ENCODE measurements at places on chromosomes 7 and 10.

DNA sequence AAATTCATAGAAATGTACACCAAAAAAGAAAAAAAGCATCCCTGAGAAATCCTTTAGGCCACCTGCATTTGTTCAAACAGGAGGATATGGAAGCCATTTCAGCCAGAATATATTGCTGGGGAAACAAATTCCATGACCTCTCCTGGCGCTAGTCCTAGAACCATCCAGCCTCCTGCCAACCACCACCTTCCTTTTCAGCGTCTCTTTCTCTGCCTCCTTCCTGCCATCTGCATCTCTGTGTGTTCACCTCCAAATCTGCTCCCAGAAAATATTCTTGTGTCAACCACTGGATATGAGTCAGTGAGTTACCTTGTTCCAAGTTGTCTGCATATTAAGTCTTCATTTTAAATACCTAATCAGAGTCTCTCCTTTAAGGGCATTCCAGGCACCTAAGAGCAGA, 50.6 kb upstream of the NPY start:
- DNase-seq = no peak

GRCh38 chr10:70549351-70549961, 53.1 kb downstream of the PRF1 start:
- no peak for DNase-seq

DNA sequence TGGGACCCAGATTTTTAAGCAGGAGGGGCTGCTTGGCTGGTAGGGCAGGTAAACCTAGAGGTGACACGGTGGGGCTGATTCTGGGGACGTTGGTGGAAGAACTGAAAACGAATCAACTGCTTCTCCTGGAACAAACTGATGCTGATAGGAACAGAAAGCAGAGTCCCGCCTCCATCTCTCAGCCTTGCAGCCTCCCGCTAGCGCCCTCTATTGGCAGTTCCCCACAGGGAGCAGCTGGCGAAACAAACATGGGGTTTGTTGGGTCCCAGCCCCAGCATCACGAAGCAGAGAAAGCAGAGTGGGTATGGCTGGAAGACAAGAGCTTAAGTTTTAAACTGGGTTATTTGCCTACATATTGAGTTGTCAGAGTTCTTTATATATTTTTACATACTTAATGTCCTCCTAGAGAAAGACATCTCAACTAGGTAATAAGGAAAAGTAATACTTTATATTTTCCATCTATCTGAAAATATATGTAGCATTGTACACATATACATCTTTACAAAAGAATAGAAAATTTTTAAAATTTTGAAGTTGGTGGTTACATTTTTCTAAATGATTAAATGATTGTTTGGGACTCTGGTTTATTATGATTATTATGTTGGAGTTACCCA, 42.3 kb upstream of the FOXI2 start:
- DNase-seq = peak; percentile 70

DNA sequence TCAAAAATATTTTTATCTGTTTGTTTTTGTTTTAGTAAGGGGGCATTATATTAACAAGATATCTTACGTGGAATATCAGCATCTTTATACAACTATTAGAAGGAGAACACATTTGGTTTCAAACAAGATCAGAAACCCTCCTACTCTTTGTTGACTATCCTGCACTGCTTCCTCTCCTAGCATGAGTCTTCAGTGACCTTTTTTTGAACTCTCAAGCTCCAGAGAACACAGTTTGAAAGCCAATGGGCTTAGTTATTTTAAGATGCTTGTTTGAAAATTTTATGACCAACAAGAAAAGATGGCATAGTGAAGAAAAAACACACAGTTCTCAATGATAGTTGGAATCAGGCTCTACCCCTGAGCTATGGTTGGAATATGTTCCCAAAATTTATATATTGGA, 37.2 kb upstream of the RTKN2 start:
- DNase-seq = no peak

DNA sequence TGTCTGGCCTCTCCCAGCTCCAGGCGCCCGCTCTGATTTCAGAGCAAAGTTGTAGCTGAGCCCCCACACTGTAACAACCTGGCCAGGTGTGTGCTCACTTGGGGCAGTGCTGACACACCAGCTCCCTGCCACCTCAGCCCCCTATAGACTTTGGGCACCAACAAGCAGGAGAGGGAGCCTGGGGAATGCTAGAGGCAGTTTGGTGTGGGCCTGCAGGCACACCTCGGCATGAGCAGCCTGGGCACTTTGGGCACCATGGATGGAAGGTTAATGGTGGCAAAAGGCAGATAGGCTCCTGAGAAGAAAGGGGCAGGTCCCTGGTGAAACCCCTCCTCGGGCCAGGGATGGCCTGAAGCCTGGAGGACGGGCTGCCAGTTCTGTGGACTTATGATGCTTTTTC, 212.7 kb upstream of the GNAI1 start:
- DNase-seq = no peak

GRCh38 chr7:11457419-11457818, 374.6 kb downstream of the THSD7A start:
- DNase-seq = no peak

DNA sequence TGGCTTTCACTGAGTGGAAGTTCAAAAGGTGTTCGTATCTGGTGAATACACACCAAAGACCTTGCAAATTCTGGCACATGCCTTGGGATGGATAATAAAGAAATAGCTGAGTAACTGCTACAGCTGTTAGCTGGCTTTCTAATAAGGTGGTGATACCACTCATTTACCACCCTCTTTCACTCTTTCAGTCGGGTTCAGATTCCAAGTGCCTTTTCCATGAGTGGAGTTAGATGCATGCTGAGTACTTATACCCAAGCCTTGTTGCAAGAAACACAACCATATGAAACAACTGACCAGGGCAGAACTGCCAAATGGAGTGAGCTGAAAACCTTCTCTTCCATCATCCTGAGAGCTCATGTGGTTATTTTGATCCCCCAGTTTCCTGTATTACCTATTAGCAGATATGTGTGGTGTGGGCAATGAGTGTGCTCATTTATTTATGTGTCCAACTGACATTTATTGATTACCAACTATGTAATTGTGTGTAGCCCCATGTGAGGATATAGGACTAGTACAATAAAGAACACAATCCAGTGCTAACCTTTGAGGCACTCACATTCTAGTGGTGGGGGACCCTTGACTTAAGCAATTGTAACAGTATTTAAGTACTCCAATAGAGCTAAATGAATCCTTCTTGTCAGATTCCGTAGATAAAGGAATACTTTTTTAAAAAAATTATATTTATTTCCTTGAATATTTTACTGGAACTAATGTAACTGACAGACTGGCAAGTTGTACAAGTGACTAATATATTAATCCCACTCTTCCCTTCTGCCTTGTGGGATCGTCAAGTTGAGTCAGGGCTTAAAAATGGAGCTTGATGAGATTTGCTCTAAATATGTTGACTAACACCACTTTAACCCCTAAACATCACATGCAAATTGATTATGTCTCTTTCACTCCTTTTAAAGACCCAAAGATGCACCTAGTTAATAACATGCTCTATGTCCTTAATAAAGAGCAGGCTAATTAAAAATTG, 124.7 kb downstream of the ARID5B start:
- DNase-seq = no peak

DNA sequence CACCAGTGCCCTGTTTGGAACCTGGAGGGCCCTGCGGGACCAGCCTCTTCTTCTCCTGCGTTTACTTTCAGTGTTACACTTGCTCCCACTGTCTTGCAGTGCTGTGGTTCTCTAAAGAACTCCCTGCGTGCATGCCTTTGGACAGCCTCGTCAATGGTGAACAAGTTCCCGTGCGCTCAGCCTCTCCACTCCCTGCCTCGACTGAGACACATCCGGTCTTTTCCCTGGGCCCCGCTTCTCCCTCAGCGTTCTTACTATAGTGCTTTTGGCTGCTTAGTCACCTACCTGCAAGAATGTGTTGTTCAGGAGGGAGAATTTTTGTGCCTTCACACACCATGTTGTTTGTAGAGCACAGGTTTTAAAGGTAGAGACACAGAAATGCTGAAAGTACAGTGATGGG, 520.7 kb upstream of the MKI67 start:
- DNase-seq = no peak

DNA sequence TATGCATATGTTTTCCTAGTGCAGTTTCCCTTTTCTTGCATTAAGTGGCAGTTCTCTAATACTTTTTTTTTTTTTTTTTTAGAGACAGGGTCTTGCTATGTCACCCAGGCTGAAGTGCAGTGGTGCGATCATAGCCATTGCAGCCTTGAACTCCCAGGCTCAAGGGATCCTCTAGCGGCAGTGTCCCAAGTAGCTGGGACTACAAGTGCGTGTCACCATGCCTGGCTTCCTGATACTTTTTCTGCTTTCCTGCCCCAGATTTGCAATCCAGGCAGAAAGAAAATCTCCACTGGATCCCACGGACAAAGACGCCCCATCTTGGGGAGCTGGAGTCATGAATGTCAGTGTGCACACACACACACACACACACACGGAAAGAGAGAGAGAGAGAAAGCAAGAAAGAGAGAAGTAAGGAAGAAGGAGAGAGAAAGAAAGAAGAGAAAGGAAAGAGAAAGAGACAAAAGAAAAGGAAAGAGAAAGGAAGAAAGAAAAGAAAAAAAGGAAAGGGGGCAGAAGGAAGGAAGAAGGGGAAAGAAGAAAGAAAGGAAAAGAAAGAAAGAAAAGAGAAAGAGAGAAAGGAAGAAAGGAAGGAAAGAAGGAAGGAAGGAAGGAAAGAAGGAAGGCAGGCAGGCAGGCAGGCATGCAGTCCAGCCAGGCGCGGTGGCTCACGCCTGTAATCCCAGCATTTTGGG, 37.5 kb upstream of the OCM2 start:
- DNase-seq = no peak

- no peak for DNase-seq
Observed at GRCh38 chr7:98163704-98164494, 47.3 kb upstream of the BHLHA15 start.

- peak; percentile 42 for DNase-seq
Observed at GRCh38 chr7:74289659-74290552, 699 bp downstream of the CLIP2 start.

GRCh38 chr10:129131457-129132132, 335.4 kb upstream of the MGMT start:
- no peak for DNase-seq

- DNase-seq = peak; percentile 14
Observed at GRCh38 chr10:127254276-127254675, 57.9 kb upstream of the INSYN2A start.

GRCh38 chr10:17850501-17850900, 41.4 kb downstream of the MRC1 start:
- DNase-seq = no peak

DNA sequence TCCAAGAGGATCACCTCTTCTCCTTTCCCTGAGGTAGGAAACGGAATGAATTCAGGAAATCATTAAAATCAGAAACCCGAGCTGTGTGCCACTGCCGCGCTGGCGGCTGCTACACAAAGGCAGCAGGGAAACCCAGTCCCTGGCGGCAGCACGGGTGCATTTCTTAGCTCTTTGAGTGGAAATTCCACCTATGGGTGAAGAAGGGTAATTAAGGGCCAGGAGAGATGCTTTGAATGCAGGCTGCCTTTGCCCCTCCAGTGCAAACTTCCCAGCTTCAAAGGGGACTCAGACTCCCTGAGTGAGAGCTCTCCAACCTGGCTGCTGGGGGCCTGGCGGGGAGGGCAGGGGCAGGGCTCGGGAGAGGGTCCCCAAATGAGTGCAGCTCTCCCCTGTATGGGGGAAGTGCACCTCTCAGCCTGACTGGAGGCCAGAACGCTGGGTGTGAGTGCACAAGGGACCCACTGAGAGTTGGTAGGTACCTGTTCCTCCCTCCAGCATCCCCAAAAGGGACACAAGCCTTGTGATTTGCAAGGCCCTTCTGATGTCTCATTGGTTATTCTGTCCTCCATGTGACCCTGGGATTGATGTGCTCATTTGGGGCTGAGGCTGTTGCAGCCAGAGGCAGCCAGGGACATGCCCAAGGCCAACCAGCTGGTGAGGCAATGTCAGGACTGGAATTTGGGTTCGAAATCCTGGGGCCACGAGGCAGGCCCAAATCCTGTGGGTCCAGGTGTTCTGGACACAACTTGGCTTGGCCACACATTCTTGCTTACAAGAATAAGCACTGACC, 16.3 kb upstream of the ZMIZ1 start:
- peak; percentile 35 for DNase-seq

- DNase-seq = no peak
Observed at GRCh38 chr7:7682861-7683260, 35.5 kb downstream of the RPA3 start.

- DNase-seq = no peak
Observed at GRCh38 chr7:41010418-41010817, 692.5 kb downstream of the INHBA start.

DNA sequence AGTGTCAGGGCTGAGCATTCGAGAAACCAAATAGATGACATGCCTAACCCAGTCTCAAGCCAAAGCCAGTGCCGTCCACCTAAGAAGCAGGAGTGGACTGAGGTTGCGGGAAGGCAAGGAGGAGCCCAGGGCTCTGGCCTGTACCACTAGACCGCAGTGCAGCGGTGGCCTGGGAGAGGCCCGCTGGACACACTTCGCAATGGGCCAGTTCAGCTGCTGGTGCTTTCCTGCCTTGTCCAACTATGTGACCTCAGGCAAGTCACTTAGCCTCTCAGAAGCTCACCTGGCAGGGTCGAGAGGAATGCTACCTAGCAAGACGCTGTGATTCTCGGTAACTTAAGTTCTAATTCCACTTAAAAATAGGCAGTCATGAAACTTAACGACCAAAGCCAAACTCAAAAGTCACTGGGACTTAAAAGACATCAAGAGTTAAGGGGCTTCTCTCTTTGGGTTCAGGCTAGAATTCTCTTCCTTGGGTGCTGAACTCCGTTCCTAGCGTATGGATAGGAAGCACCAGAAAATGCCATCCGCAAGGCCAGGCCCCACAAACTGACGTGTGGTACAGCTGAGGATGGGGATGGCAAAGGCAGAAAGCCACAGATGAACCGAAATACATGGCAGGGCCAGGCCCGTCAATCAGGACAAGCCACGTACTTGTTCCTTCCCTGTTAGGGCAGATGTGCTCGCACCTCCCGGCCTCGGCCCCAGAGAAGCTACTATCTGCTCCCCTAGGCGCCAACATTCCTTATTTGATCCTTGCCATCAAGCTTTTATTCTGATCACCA, 34.2 kb downstream of the CTBP2 start:
- no peak for DNase-seq

GRCh38 chr7:117157241-117158209, 165.3 kb downstream of the WNT2 start:
- DNase-seq = no peak

DNA sequence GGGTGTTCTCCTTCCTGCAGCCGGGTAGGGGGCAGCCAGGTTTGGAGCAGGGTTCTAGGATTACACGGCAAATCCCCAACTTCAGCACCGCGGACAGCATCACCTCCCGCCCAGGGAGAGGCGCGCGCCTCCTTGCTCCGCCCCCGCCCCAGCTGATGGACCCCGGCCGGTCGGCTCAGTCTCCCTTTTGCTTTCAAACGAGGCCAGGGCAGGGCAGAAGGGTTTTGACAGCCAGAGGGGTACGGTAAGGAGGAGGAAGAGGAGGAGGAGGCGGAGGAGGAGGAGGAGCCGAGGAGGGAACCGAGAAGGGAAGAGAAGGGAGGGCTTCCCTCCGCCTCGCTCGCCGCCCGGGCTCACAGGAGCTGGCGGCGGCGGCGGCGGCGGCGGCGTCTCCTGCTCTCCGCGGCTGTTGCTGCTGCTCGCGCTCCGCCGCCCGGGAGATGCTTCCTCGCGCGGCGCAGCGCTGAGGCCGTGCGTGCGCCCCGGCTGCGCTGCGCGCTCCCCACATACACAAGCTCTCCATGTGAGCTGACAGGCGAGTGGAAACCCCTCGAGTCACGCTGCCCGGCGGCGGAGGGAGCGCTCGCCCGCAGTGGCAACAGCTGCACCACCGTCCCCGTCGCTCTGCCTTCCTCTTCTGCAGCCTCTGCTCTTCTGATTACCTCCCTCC, 615 bp upstream of the CNTNAP2 start:
- peak; percentile 49 for DNase-seq
